ENCODE measurements at places on chromosomes 12 and 14.

GRCh38 chr12:61894168-61894567 lies 366.0 kb upstream of the USP15 start:
- DNase-seq = no peak

- DNase-seq = no peak
These were observed 492.7 kb upstream of the MGAT4C start for GRCh38 chr12:86748894-86749293.

- no peak for DNase-seq
These were observed 236.1 kb downstream of the ADGRD1 start for GRCh38 chr12:131189781-131190180.

DNA sequence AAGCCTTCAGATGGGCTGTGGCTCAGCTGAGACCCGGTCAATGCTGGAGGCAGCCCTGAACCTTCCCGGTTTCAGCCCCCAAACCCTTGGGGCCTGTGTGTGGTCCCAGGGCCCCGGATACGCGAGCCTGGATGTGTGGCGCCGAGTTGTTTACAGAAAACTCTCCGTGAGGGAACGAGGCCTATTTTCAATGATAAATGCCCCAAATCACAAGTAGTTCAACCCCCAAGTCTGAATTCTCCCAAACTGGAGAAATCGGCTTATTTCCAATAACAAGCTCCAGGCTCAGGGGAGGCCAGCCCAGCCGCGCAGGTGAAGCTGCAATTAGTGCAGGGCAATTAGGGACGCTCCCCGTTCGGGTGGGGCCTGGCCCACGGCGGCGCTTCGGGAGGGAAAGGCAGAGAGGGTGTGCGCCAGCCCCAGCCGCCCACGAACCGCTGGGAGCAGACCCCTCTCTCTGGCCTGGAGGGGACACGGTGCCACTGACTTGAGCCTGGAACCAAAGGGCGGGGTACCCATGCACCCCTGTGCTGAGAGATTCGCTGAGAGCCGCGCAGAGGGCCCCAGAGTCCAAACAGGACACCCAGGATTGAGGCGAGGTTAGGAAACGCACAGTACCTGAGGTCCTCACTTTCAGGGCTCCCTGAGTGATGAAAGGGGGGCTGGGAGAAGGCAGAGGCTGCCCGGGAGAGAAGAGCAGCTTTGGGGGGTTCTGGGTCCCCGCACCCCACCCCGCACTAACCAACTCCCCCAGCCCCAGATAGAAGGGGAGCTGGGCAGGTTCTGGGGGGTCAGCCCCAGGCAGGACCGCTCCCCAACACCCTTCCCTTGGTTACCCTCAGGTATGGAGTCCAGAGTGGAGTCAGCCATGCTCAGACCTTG lies 14.2 kb upstream of the ANKRD9 start:
- DNase-seq = no peak

- DNase-seq = peak; percentile 69
These were observed 4.1 kb downstream of the CKB start for GRCh38 chr14:103518422-103519042.

DNA sequence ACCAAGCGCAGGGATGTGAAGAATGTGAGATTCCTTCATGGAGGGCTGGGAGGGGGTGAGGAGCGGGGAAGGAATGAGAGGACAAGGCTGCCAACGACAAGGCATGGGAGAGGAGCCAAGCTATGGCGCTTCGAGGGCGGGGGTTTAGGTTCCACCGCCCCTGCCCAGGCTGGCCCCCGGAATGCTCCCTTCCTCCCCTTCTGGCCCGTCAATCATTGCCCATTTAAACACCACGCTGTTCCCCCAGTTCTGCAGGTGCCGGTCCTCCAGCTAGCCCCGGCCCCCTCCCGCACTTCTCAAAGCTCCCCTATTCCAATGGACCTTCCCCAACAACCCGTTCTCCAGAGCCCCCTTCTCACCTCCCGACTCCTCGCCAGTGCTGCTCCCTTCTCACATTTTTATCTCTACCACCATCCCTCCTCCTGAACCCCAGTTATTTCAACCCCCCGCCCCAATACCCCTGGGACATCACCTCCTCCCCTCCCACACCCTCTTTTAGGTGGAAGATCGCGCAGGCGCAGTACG lies 428 bp downstream of the RNF41 start:
- DNase-seq = peak; percentile 37

GRCh38 chr14:100582496-100583165 lies 4.6 kb downstream of the BEGAIN start:
- no peak for DNase-seq

DNA sequence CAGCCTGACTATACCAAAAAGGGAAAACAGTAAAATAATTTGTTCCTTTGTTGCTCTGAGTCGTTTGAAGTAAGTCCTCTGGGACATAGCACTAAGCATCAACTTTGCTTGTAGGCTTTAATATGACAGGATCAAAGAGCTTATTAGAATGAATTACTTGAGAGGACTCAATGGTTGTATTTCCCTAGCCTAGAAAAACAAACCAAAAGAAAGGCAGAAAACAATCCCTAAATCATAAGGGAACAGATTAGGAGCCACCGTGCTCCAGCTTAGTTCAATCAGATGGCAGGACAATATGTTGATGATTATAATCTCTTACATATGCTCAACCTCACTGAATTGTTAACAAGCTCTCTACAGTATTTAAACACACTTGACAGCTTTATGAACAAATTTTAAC lies 988.4 kb downstream of the FLRT2 start:
- DNase-seq = no peak

DNA sequence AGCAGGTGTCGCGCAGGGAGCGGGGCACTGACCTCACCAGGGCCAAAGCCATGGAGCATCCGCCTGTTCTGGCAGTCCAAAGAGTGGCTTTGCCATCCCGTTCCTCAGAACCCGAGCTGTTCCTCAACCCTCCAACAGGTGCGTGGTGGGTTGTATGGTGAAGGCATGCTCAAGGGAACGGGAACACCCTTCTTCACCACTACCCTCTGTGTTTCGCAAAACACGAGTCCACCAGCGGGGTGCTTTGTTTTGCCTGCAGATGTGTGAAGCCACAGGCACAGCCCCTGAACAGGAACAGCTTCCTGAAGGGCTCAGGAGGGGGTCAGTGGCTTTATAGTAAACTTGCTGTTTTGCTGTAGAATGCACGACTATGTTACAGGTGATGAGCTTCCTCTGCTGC lies 52.7 kb downstream of the SMOC1 start:
- DNase-seq = no peak

- DNase-seq = no peak
These were observed 64.1 kb downstream of the E2F7 start for GRCh38 chr12:77001276-77001675.

- no peak for DNase-seq
These were observed 97.3 kb downstream of the KIF26A start for GRCh38 chr14:104235686-104236085.

DNA sequence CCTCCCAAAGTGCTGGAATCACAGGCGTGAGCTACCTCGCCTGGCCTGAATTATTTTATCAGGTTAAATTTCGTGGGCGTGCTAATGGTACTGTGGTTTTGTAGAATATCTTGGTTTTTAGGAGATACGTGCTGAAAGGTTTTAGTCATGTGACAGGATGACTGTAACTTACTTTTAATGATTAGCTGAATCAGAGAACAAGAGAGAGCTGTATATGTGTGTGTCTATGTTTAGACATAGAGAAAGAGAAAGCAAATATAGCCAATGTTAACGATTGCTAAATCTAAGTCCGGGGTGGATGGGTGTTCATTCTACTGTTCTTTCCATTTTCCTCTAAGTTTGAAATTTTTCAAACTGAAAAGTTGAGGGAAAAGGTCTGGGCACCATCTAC lies 9.2 kb upstream of the PNMA1 start:
- no peak for DNase-seq

- no peak for DNase-seq
These were observed 11.4 kb downstream of the SCNN1A start for GRCh38 chr12:6364044-6364374.

DNA sequence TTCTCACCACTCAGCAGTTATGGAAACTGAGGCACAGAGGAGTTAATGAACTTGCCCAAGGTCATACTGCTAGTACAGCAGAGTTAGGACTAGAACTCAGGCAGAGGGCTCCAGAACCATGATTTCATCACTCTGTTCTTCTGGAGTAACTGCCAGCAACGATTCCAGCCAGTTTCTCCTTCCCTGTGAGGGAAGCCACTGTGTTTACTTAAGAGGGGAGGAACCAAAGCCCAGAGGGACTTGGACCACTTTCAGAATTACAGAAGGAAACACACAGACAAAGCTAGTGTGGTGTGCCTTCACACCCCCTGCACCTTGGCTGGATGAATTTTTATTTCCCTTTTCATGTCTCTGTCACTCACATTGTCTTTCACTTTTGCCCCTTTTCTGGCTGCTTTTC lies 398.2 kb downstream of the DPF3 start:
- no peak for DNase-seq

GRCh38 chr12:80470403-80470802 lies 26.4 kb downstream of the PTPRQ start:
- DNase-seq = no peak

DNA sequence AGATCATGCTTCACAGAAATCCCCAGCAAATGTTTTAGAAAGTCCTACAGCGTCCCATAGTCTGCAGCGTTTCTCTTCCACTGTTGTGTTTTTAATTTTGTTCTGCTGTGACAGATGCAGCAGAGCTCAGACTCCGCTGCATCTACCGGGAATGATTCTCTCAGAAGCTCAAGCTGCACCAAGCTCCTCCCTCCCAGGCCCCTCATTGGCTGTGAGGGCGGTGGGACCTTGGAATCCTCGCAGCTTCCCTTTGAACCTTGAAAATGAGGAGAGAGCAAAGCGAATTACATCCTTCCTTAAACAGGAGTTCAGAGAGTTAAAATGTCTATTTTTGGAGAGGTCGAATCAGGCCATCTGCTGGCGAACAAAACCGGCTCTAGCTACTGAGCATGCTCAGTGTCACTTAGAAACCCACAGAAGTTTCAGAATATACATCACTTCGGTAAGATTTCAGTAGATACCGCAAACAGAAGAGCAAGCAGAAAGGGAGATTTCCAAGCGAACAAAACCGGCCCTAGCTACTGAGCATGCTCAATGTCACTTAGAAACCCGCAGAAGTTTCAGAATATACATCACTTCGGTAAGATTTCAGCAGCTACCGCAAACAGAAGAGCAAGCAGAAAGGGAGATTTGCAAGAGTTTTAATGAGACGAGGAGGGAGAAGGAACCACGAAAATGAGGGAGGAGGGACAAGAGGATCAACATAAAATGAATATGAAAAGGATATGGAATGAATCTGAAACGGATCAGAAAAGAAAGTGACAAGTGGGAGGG lies at the start of gene ABCD2:
ABCD2 (minus strand) TSS at position 144 of the 774 bp plus-strand sequence. CDS start 188 bp downstream, outside the sequence.
- DNase-seq = peak; percentile 92

DNA sequence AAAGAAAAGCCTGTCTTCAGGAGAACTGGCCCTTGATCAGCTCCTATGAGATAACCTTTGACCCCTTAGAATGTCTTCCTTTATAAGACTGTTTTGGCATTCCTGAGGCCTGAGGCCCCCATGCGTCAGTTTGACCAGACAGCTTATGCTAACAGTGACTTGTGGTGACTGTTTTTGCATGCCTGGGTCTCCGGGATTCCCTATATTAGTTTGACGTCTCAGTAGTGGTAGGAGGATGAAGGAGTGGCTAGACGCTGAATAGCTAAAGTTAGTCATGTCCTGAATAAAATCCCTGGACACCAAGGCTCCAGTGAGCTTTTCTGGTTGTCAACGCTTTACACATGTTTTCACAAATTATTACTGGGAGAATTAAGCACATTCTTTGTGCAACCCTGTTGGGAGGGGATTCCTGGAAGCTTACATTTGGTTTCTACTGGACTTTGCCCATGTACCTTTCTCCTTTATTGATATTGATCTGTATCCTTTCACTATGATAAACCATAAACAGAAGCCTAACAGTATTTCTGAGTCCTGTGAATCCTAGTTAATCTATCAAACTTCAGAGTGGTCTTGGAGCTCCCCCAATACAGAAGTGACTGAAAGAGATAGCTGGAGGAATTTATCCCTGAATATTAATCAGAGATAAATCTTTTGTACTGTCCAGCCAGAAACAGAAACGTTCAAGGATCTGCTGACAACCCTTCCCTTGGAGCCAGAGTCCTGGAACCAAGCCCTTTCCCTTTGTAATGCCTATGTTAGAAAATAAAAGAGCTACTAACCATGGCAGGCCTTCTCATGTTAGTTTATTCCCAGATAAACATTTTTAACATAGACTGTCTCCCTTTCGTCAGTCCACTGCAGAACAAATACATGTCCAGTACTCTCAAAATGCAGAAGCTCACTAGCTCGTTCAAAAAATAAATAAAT lies 479.2 kb downstream of the RPS29 start:
- DNase-seq = no peak

- DNase-seq = peak; percentile 90
These were observed at the start of gene SART3 for GRCh38 chr12:108560752-108561719. SART3 (minus strand) TSS chr12:108561173; CDS start chr12:108561154, 19 bp downstream.

GRCh38 chr14:34251662-34252061 lies 210.4 kb downstream of the SPTSSA start:
- no peak for DNase-seq

GRCh38 chr14:98138666-98139065 lies 1133.3 kb downstream of the BCL11B start:
- peak; percentile 31 for DNase-seq

DNA sequence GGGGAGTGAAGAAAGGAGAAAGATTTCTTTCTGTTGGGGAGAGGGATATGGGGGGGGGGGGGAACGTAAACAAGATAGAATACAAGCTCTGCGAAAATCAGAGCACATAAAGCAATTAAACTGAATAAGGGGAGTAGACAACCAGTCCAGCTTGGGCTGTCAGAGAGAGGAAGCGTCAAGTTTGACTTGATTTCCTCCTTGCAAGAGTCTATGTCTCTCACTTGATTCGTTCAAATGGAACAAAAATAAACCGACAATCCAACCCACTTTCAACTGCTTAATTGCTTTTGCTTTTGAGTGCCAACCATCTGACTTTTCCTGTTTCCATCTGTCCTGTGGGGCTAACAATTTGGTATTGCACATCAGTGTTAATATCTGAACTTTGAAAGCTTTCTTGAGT lies 942 bp downstream of the SYT1 start:
- no peak for DNase-seq

GRCh38 chr12:28742791-28743190 lies 406.3 kb upstream of the FAR2 start:
- DNase-seq = no peak

- no peak for DNase-seq
These were observed 4.7 kb downstream of the GNB3 start for GRCh38 chr12:6845395-6845794.

GRCh38 chr12:108468196-108468968 lies 46.7 kb upstream of the FICD start:
- DNase-seq = no peak

- no peak for DNase-seq
These were observed 182.1 kb downstream of the C12orf50 start for GRCh38 chr12:87847147-87847546.

DNA sequence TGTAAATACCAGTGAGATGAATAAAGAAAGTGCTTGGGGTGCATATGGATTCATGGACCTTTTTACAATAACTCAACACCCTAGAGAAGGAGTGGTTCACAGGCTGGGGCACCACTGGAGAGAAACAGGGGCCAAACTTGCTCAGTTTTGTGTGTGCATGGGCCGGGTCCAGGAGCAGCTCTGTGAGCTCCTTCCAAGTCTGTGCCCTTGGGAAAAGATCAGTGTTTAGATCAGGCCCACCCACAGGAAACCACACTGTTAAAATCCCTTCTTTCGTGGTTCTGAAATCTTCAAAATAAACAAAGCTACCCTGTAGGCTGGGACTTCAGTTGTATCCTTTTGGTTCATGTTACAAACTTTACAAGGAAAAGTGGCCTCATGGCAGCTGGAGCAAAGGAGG lies 156.1 kb upstream of the TMEM260 start:
- no peak for DNase-seq
